Natural killer cell (primary cell): ENCODE measurements at places on chromosomes 7 and 10.

DNA sequence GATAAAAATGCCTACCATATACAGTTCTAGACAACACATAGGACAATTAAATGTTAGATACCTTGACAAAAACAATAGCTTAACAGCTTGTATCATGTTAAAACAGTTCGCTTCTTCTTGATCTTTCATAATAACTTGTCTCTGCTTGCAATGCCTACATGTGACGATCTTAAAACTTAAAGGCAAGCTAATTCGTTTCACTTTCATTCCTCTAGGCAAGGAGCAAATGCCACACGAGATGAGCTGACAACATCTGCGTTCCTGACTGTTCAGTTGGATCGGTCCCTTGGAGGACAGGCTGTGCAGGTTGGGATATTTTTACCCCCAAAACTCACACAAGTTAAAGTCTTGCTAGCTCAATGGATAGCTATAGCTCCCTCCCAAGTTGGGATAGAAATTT is 51.6 kb upstream of the ARL4A start:
- DNase-seq: no peak

GRCh38 chr7:157297185-157297584 is 39.6 kb upstream of the DNAJB6 start:
- no peak for DNase-seq

- no peak for DNase-seq
These were observed 19.7 kb upstream of the ITGA8 start for GRCh38 chr10:15739254-15739970.

DNA sequence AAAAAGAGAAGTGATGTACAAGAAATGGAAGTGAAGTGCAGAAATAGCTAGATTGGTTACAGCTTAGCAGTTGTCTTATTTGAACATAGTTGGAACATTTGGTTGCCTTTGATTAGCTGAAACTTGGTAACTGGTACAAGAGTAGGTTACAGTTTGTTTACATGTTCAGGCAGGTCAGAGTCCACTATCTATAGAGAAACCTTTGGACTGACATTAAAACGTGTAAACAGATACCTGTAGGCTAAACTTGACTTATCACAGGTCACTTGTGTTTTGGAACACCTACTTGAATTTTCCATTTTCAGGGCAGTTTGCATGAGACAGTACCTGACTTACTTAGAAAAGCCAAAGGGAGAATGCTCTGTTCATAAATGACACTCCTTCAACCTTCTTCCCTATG is 28.5 kb upstream of the CYP2C8 start:
- DNase-seq: no peak

DNA sequence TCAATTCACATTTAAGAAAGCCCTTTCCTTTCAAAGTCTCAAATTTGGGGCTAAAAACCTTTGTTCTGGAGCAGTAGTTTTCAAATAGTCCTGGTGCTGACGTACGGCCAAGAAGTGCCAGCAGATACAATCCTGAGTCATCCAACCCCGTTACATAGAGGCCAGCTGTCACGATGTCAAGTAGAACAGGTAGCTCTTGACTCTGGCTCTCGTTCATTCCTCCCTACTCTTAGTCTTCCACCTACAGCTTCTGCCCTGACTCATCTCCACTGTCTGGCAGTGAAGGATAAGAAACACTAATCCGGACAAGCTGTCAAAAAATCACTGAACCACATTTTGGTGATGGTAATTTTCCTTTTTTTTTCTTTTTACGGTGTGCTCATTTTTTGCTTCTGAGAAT is 132.4 kb upstream of the PTN start:
- no peak for DNase-seq

DNA sequence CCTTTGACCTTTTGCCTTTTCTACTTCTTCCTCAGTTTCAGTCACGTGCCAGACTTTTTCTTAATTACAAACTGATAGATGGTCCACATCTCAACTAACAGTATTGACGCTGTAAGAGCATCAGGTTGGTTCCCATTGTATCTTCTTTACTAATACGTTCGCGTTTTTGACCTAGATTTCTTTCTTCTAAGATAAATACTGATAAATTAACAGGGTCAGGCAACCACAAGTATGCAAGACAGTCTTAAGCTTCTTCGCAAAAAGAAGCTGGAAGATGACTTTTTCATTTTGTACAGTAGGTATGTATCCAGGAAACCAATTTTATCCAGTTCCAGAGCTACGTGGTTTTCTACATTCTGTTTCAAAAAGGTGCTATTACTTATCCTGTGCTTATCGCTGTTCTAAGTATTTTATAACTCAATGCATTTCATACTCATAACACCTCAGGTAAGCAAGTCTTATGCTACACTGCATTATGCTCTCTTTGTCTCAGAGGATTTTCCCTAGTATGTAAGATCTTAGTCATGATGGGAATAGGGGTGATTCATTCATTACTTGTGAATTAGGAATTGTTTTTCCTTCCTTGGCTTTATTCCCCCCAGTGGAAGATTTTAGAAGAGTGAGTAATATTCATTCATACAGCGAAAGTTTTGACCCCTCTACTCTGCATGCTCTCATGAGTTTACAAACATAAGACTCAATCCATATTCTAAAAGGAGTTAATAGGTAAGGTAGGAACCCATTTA is 955 bp downstream of the DUS4L start:
- no peak for DNase-seq

DNA sequence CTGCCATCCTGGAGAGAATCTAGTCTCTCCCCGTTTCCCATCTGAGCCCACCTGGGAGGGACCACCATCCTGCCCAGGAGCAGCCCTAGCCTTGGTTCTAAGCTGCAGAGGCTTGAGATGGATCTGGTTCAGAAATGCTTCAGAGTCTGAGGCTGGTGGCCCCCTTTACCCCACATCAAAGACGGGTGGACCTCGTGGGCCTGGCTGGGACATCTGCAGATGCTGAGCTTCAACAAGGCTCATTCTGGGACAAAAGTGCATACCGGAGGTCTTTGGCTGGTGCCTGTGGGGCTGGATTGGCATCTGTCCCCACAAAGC is 4.9 kb upstream of the IRF5 start:
- DNase-seq: no peak

GRCh38 chr7:95045236-95045923 is 138.0 kb downstream of the PPP1R9A start:
- DNase-seq: no peak

DNA sequence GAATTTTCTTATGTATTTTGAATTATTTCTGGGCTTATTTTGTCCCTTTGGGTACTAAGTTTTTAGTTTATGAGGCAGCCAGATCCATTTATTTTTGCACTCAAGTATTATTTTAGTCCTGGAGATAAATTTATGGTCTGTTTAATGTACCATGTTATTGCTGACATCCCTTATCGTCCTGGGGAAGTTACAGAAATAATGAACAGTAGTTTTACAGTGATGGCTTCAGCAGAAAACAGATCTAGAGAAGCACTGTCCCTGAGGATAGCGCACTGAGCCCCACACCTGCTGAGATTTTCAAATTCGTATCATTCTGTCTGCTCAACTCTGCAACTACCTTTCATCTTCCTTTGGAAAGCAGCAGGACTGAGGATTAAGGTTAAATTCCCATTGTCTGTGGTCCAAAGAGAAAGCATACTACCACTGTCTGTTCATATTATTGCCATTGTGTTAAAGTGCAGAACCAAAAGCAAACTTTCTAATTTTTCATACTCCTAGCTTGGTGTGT is 168.3 kb downstream of the SNX13 start:
- no peak for DNase-seq

DNA sequence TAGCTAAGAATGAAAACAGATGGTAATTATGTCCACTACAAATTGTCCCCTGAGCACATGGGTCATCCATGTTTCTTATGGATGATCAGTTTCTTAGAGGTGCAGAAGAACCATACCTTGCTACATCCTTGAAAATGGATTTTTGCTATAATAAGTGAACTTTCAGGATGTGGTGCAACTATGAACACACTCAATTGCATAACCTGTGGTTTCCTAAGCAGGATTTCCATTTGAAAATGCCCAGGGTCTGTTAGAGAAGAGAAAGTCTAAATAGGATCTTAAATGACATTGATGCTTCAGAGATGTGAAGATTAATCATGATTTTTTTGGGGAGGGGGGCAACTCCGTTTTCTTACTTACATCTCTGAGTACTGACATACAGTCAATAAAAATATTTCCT is 39.6 kb upstream of the CACNB2 start:
- no peak for DNase-seq

DNA sequence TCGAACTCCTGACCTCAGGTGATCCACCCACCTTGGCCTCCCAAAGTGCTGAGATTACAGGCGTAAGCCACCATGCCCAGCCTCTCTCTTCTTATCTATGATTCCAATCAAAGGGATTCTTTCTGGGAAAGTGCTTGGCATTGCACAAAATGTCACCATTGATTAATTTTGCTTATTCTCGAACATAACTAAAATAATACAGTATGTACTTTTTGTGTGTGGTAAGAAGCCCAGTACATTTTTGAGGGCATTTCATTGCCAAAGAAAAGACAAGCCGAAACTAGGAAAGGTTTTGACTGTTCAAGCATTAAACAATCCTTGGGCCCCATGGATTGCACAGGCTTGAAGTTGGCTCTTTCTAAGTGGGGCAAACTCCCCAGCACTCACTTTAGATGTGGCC is 18.3 kb upstream of the CACUL1 start:
- no peak for DNase-seq

DNA sequence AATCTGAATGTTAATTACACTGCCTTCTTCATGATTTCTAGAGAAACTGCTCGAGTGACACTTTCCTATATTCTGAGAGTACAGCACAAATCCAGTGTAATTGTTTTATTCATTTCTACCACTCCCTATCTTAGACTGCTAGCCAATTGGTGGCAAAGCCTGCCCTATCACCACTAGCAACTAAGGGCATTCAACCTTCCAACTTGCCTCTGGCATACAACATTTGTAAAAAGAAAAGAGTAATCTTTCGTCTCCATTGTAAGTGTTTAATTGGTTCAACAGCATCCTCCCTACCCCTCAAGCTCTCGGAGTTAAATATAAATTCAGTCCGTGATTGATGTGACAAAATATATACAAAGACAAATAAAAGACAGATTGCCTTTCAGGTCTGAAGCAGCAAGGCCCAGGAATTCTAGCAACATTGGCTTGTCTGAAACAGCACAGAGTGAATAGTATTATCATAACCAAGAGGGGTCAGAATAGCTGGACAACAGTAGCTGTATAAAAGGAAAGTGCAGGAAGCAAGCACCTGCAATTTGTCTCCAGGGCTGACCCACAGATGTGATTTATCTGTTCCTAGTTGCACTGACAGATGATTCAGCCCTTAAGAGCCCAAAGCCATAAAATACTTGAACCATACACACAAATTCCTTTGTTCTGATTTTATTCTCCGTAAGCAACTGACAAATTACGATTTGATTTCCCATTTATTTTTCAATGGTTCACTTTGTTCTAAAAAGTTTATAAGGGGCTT is 47.6 kb upstream of the ANKRD1 start:
- no peak for DNase-seq

DNA sequence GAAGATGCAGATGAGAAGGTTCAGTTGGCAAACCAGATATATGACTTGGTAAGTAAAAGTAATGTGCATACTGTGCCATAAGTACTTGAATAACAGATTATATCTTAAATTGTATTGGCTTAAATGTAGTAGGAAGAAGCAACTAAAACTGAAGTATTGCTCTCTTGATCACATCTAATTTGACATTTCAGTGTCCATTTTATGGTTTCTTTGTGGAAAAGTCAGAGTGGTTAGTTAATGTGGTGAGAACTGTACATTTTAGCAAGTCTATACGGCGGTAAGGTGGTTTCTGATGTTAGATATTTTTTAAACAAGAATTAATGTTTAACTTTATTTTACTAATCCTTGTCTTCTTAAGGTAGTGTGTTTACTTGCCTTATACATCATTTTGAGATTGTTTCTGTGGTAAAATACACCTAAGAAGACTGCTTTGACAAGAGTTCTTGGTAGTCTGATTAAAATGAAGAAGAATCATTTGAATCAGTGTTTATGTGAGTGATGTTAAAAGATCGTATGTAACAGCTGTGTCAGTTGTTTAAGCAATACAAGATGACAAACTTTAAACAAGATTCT is 5.1 kb downstream of the ING3 start:
- DNase-seq: no peak

DNA sequence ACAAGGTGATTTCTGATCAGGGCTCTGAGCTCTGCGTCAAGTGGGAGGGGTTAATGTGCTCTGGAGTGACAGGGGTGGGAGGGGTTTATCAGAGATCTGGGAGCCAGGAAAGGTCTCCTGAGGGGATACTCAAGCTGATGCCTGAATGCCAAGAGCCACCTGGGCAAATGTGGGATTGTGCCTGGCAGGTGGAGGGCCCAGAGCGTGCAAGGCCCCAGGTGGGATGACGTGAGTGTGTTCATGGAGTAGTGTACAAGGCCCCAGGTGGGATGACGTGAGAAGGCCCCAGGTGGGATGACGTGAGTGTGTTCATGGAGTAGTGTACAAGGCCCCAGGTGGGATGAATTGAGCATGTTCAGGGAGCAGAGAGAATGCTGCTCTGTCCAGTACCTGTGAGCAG is 610.3 kb downstream of the PTPRN2 start:
- DNase-seq: no peak

- DNase-seq: no peak
These were observed 164.1 kb upstream of the HPS1 start for GRCh38 chr10:98610836-98611235.

- no peak for DNase-seq
These were observed 3.5 kb upstream of the SCIN start for GRCh38 chr7:12567015-12567414.

DNA sequence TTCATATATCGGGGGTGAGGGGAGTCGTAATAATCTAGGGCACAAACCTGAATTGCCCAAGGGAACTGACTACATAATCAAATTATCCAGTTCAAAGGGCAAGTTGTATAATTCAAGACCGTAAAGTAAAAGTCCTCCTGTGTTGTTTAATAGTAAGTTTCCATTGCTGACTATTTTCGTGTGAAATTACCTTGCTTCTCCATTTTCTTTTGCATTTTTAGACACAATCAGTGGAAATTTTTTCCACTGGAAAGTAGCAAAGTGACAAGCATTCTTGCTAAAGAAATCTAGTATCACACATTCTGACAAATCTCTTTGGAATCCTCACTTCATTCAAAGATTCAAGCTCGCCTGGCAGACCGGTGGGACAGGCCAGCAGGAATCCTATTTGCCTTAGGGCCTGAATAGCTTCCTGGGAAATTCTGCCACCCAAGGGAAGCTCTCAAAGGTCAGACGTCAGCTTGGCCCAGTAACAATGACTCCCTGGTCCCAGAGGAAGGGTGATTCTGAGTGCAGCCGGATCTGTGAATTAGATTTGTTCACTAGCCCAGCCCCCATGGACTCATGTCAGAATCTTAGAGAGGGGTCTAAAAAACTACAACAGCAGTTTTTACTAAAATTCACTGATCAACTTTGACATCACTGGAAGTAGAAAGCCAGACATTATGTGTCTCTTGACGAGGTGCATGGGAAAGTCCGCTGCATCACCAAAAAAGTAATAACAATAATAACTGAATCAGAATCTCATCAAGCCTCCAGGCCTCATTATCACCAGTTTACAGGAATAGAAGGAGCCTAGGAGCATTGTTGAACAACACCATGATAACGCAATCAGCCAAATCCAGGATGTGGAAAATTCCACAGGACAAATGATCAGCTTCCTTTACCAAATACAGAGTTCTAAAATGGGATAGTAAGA is 161.0 kb downstream of the SKIDA1 start:
- DNase-seq: no peak
